Stimulated activated naive B cell treated with anti-CD40 and anti-IgM and Interleukin-4, amounts not matched to agents 10 μg/mL and 1 μg/mL and 100 μg/mL, for 72 hours (primary cell): ENCODE measurements at places on chromosomes 16 and 17.

- DNase-seq, result no peak
These were observed 11.3 kb upstream of the ARL5C start for GRCh38 chr17:39177256-39177655.

DNA sequence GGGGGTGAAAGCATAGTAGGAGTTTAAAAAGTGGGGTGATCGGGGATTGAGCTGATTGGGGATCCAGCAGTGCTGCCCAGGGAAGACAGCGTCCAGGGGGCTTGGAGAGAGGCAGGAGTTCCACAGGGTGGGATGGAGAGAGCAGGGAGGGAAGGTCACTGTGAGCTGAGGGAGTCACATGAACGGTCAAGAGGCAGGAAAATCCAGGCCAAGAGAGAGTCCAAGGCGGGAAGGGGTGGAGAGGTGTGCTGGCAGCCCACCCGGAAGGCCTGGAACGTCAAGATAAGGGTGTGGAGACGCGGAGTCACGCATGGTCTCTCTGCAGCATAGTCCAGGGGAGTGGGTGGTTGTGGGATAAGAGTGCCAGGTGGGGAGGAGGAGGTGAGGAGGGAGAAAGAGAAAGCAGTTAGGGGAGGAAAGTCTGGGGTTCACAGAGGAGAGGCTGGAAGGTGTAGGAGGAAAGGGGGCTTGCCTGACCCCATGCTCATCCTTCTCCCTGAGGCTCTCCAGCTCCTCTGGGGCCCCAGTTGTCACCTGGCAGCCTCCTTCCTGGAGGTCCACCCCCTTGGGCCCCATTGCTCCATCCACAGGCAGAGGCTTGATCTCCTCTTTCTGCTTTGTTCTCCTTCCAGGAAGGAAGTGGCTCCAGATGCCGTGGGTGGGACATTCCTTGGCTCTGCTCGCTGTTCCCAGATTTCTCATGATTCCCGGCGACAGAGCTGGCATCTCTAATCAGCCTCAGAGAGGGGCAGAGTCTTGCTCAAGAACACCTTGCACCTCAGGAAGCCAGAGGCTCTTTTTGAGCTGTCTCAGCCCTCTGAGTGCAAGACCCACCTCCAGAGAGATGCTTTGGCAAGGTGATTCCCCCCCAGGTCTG is 28.7 kb downstream of the CCR7 start:
- DNase-seq, result no peak

DNA sequence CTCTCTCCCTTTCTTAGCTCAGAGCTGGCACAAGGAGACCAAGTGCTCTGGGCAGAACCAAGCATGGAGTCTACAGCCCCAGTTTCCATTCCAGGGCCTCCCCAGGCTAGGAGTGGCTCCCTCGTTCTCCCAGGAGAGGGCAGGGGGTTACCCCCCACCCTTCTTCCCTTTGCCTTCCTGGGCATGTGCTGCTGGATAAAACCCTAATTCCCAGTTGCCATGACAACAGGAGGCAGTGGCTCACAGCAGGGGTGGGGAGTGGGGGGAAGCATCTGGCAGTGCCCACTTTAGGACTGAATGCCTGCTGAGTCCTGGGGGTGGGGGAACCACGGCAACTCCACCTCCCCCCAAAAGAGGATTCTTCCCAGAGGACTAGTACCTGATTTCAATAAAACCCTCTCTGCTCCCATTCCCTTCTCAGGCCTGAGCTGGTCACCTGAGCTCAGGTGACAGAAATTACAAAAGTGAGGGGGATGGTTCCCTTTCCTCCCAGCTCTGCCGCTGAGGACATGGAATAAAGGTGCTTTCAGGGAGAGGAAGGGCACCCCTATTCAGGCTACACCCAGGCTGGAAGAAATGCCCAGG is 1.8 kb downstream of the MPP2 start:
- no peak for DNase-seq

GRCh38 chr16:12587646-12588277 is 215.9 kb downstream of the CPPED1 start:
- DNase-seq, result no peak

GRCh38 chr16:81616321-81617020 is 162.6 kb upstream of the PLCG2 start:
- DNase-seq, result peak; percentile 38

DNA sequence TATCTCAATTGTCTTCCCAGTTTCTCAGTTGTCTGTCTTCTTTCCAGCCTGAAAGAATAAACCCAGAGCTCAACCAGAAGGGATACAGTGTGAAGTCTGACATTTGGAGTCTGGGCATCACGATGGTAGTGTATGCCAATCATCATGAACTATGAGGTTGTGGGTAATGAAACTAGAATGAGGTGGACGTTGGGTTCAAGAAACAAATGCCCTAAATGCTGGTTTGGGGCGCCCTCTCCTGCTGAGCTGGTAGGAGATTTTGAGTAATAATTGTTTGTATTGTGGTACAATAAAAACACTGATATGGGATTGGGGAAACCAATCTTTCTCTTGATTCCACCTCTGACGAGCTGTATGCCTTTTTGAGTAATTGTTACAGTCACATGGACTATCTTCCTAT is 110.4 kb downstream of the MAP2K6 start:
- DNase-seq, result no peak

- DNase-seq, result no peak
These were observed 69.1 kb downstream of the PRKCA start for GRCh38 chr17:66371561-66371960.

GRCh38 chr16:85164838-85165516 is 52.7 kb upstream of the CIBAR2 start:
- no peak for DNase-seq

- DNase-seq, result no peak
These were observed at the start of gene UTS2R for GRCh38 chr17:82371333-82372248. Gene UTS2R (plus strand): TSS chr17:82371765. CDS start chr17:82374325, 2,560 bp downstream.

DNA sequence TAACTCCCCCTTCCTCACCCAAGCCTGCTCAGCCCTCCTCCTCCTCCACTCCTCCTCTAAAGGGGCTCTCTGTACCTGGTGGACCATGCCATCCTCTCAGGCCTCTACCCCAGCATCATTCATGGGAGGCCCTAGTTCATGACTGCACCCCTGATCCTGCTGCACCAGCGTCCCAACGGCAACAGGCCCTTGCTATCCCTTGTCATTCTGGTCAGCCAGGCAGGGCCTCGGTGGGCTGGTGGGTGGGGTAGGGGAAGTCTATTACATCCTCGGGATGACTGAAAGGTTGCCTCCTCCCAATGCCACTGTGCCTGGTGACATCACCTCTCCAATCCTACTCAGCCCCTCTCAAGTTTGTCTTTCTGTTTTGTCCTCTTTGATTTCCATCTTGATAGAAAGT is 19.7 kb downstream of the ALOX12B start:
- DNase-seq, result no peak

GRCh38 chr17:50916026-50916707 is 50.0 kb upstream of the TOB1 start:
- DNase-seq, result no peak

GRCh38 chr16:69669577-69669976 is 56.8 kb downstream of the NQO1 start:
- DNase-seq, result no peak

- no peak for DNase-seq
These were observed 6.6 kb upstream of the EFCAB13 start for GRCh38 chr17:47317119-47317518.

DNA sequence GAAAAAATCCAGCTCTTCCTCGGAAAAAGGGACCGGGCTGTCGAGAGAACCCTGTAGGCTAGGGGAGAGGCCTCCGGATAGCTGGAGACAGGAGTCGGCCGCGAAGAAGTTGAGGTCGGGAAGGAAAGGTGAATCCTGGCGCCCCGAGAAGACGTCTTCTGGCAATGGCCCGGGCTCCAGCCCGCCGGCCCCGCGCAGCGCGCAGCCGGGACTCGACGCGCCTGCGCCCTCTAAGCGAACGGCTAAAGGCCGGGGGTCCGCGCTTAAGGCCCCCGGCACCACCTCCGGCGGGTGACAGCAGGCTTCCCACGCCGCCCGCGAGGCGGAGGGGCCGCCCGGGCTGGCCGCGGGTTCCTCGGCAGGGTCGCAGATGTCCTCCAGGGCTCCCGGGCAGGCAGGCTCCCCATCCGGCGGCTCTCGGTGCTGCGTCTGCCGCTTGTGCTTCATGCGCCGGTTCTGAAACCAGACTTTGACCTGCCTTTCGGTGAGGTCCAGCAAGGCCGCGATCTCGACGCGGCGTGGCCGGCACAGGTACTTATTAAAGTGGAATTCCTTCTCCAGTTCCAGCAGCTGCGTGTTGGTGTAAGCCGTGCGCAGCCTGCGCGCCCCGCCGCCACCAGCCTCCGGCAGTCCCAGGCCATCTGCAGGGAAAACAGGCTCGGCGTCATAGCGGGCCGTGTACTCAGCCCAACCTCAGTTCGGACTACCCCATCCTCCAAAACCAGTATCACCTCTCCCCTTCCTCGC is 1.6 kb downstream of the HOXB2 start:
- peak; percentile 50 for DNase-seq

- DNase-seq, result no peak
These were observed 19.2 kb upstream of the MTSS2 start for GRCh38 chr16:70705056-70705455.

DNA sequence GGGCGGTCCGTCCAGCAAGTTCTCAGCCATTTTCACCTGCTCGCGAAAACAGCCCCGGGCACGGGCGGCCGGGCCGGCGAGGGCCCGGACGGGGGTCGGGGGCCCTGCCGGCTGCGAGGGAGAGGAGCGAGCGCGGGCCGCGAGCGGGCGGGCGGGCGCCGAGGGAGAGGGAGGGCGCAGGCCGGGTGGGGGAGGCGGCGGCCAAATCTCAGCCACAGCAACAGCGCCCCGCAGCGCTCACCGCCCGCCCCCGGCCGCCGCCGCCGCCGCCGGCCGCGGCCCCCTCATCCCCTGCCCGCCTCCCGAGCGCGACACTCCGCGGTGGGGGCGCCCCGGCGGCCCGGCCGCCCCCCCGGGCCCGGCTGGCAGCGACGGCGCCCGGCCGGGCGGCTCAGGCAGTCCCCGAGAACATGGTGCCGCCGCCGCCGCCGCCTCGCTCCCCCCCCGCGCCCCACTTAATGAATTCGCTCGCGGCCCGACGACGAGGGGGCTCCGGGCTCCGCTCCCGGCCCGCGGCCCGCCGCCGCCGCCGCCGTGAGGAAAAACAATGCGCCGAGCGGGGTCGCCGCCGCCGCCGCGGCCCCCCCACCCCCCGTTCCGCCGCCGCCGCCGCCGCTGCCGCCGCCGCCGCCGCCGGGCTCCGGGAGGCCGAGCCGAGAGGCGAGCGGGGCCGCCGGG is 487 bp downstream of the CREBBP start:
- peak; percentile 43 for DNase-seq

- no peak for DNase-seq
These were observed 658 bp downstream of the RAB5C start for GRCh38 chr17:42153919-42154742.

DNA sequence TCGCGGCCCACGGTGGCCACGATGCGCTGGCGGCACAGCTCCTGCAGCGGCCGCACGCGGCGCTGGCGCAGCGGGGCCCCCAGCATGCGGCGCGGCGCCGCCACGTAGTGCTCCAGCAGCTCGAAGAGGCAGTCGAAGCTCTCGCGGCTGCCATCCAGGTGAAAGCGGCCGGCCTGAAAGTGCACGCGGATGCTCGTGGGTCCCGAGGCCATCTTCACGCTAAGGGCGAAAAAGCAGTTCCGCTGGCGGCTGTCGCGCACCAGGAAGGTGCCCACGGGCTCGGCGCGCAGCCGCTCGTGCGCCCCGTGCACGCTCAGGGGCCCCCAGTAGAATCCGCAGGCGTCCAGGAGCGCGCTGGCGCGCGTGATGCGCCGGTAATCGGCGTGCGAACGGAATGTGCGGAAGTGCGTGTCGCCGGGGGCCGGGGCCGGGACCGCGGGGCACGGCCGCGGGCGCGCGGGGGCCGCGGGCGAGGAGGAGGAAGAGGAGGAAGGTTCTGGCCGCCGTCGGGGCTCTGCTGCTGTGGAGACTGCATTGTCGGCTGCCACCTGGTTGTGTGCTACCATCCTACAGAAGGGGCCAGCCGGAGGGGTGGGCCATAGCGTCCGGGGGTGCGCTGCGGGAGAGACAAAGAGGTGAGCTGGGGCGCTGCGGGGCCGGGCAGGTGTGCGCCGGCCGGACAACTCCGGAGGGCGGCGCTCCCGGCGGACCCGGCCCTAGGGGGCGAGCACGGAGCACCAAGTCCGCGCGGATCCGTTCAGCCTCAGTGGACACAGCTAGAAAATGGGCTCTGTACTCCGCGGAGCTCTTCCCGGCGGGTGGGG is 879 bp downstream of the SOCS1 start:
- peak; percentile 44 for DNase-seq

- no peak for DNase-seq
These were observed 45.9 kb upstream of the CHMP6 start for GRCh38 chr17:80945736-80946135.

DNA sequence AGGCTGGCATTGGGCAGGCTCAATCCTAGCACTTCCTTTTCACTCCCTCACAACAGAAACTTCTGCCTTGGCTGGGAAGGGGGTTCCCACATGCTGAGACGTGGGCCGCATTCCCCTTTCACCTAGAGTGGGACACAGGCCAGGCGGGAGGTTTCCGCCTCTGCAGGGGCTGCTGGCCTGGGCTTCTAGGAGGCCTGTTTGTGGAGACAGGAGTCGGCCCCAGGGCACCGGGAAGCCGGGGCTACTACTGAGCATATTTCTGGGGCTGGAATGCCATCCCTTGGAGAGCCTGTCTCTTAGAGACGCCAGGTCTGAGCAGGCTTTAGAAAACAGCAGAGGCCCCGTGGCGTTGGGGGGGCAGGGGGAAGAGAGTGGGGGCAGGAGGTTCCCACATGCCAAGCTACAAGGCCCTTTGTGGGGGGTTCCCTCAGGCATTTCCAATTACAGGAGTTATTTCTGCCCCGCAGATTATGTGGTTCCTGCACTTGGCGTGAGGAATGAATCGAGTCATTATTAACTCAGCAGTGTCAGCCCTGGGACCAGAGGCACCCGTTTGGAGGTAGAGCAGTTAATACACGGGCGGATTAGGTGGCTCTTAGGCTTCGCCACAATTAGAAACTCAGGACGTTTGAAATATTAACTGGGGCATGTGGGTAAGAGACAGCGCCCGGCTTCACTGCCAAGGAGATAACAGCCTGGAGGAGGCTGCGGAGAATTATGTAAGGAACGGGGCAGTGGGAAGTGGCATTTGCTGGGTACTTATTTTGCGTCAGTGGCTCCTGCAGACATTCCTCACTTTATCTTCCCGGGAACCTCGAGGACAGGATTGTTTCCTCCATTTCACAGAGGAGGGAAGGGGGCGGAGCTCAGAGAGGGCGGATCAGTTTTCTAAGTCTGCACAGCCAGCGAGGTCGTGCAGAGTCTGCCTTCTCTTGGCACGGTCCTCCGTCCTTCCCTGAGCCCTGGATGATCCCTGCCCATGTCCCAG is 162.5 kb downstream of the MAF start:
- DNase-seq, result no peak

DNA sequence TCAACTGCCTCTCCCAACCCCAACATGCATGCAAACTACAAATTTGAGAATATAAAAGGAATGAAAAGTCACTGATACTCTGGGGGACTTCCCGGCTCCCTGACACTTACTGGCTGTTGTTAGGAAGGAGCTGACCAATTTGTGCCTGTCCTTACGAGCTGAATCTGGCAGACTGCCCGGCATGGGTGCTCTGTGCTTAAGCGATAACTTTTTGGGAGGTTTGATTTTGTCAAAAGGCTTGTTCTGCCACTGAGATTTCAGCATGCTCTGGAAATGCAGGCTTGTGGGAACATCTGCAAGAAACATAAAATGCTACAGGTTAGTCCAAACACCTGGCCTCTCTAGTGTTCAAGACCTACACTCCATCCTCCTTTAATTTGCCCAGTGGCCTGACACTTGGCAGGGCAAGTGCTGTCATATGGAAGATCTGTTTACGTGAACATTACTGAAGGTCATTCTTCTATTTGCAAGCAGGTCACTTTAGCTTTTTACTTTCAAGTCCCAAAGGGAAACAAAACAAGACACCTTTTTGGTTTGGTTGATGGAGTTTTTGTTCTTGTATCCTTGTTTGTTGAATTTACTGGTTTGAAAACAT is 40.6 kb downstream of the STH start:
- no peak for DNase-seq
